ENCODE measurements at places on chromosomes 1 and 21. TPM values are rescaled to one million over a fixed set of nuclear protein-coding genes. Genes with fewer than 3 reads are reported as not detected.
A peak's percentile ranks its signal among the peaks of the same experiment; 100 is the strongest.

ELOA gene
- 66.3 TPM for total RNA-seq

FCGR3A gene
- not detected for total RNA-seq

LRRC41 gene
- total RNA-seq, result 79.1 TPM

CLDN17 gene
- not detected for total RNA-seq

DNA sequence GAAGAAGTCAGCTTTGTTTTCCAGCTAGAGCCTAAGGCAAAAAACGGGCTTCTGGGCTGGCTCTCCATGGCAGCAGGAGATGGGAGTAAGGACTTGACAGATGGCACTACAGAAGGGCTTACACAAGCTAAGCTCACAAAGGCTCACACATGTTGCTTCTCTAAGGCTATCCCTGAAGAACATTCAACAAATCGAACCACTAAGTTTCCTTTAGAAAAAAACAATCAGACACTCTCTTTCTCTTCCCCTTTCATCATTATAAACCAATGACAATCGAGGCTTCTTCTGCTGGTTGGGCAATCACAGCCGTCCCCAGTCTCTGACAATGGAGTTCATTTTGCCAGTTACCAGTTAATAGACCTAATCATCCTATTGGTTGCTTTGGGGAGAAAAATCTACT is 40.5 kb downstream of the TRIT1 start:
- H3K36me3 ChIP-seq, result peaks cover 85% of the 10 kb centered on the region
- peaks cover 17% of the 10 kb centered on the region for H3K4me1 ChIP-seq

GRCh38 chr1:93999840-94000415 is 90.7 kb upstream of the GCLM start:
- H3K36me3 ChIP-seq, result no peaks in the 10 kb centered on the region
- H3K27me3 ChIP-seq, result no peaks in the 10 kb centered on the region
- no peak for DNase-seq
- no peak overlapping the region for H3K4me3 ChIP-seq

- no peak overlapping the region for H3K27ac ChIP-seq
- no peaks in the 10 kb centered on the region for H3K4me1 ChIP-seq
- H3K36me3 ChIP-seq, result no peaks in the 10 kb centered on the region
- H3K27me3 ChIP-seq, result peaks cover 9% of the 10 kb centered on the region
Observed at GRCh38 chr21:30354308-30355005, 6.1 kb upstream of the KRTAP23-1 start.

GRCh38 chr1:183911285-183911684 is 106.4 kb downstream of the RGL1 start:
- H3K4me1 ChIP-seq, result peaks cover 42% of the 10 kb centered on the region
- peaks cover 85% of the 10 kb centered on the region for H3K36me3 ChIP-seq
- H3K27ac ChIP-seq, result peak overlapping the region; percentile 45
- no peak for DNase-seq
- no peaks in the 10 kb centered on the region for H3K27me3 ChIP-seq

DNA sequence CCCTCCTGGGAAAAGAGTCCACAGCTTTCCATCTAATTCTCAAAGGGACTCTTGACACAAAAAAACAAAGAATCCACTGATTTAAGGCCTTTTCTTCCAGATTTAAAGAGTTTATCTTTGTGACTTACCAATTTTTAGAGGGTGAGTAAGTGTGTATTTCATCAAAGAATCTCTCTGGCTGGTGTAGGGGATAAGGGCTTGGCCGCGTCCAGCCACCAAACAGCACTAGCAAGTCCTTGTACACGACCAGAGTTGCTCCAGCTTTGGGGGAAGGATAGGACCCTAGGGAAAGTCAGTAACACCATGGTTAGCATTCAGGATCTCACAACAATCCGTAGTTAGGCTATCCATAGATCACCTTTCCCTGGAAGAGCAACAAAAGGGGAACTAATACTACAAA is 19.5 kb upstream of the CPLANE2 start:
- H3K27ac ChIP-seq, result no peak overlapping the region
- H3K4me3 ChIP-seq, result no peak overlapping the region
- peaks cover 13% of the 10 kb centered on the region for H3K4me1 ChIP-seq
- peaks cover 13% of the 10 kb centered on the region for H3K36me3 ChIP-seq
- no peaks in the 10 kb centered on the region for H3K27me3 ChIP-seq

DNA sequence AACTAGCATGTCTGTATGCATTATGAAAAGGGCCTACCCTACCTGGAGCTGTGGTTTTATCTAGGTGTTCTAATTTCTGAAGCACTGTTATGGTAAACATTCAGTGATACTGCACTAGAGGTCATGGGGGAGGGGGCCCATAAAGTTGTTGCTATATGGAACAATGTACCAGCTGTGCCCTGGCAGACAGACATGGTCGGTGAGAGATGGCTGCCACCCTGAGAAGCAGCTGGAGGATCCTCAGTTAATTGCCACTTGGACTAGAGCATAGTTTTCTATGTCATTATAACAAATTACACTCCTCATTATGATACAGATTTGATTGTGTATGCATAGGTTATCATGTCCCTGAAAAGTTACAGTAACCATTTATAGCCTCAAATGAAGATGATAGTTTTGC is 45.4 kb downstream of the ILDR2 start:
- H3K27ac ChIP-seq, result no peak overlapping the region
- no peak for DNase-seq
- peaks cover 70% of the 10 kb centered on the region for H3K27me3 ChIP-seq
- H3K4me3 ChIP-seq, result no peak overlapping the region
- H3K36me3 ChIP-seq, result no peaks in the 10 kb centered on the region

- no peaks in the 10 kb centered on the region for H3K4me1 ChIP-seq
- H3K27me3 ChIP-seq, result no peaks in the 10 kb centered on the region
- H3K36me3 ChIP-seq, result no peaks in the 10 kb centered on the region
Observed at GRCh38 chr21:45299864-45300785, 12.4 kb upstream of the POFUT2 start.

DNA sequence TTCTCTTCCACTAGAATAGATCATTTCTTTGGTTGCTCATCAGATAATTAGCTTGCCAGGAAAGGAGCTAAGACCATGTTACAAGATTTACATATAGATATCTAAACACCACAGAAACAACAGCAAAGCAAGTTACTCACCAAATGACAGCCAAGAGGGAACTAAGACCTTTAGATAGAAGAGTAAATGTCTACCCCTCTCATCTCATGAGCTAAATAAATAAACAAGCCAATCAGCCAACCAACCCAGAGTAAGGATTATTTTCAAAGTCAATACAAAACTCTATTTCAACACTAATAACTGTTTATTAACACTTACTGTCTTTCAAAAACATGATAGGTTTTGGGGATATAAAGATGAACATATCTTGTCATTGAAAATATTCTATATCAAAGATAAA is 474.7 kb downstream of the LMO4 start:
- no peak overlapping the region for H3K4me3 ChIP-seq
- H3K4me1 ChIP-seq, result peaks cover 5% of the 10 kb centered on the region
- no peak overlapping the region for H3K27ac ChIP-seq
- H3K27me3 ChIP-seq, result no peaks in the 10 kb centered on the region
- H3K36me3 ChIP-seq, result no peaks in the 10 kb centered on the region
- no peak for DNase-seq

DNA sequence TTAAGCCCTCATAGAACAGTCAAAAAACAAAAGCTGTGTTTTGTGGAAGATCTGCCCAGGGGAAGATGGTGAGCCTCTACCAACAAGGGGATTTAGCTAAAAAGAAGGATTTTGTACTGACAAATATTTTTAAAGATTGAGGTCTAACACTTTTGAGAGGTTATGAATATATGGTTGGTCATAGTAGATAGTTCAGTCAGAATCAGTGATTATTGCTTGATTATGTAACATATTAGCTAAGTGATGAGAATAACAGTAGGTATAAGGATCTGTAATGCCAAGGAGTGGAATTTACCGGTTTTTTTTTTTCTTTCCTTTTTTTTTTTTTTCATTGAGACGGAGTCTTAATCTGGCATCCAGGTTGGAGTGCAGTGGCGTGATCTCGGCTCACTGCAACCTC is 79.0 kb downstream of the SASS6 start:
- peaks cover 24% of the 10 kb centered on the region for H3K4me1 ChIP-seq
- H3K27ac ChIP-seq, result no peak overlapping the region
- H3K36me3 ChIP-seq, result peaks cover 9% of the 10 kb centered on the region
- H3K4me3 ChIP-seq, result no peak overlapping the region
- H3K27me3 ChIP-seq, result no peaks in the 10 kb centered on the region
- no peak for DNase-seq

- peaks cover 3% of the 10 kb centered on the region for H3K4me1 ChIP-seq
- no peaks in the 10 kb centered on the region for H3K27me3 ChIP-seq
- H3K36me3 ChIP-seq, result no peaks in the 10 kb centered on the region
- no peak for DNase-seq
- H3K27ac ChIP-seq, result no peak overlapping the region
- no peak overlapping the region for H3K4me3 ChIP-seq
Observed at GRCh38 chr21:17191346-17191993, 321.4 kb upstream of the CXADR start.

GRCh38 chr1:25624156-25624555 is 7.6 kb downstream of the MAN1C1 start:
- H3K27ac ChIP-seq, result no peak overlapping the region
- H3K4me1 ChIP-seq, result no peaks in the 10 kb centered on the region
- H3K27me3 ChIP-seq, result peaks cover 32% of the 10 kb centered on the region
- no peak overlapping the region for H3K4me3 ChIP-seq
- DNase-seq, result no peak

GRCh38 chr1:222335586-222335985 is 212.3 kb downstream of the HHIPL2 start:
- no peaks in the 10 kb centered on the region for H3K4me1 ChIP-seq
- no peak overlapping the region for H3K4me3 ChIP-seq
- no peak for DNase-seq

DNA sequence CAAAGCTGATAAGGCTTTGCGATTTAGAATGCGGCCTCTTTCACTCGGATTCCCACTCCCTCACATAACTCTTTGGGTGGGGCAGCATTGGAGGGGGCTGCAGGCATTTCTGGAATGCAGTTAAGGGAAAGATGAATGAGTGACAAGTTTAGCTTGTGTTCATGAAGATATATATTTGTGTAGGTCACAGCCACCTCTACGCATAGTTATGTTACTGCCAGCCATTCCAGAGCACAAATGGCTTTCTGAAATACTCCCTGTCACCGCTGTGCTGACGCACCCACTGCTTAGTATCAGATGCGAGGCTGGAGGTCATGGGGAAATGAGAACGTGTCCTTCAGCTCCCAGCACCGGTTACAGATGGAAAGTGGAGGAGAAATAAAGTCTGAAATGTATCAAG is 54.1 kb upstream of the ATP1A1 start:
- H3K27me3 ChIP-seq, result no peaks in the 10 kb centered on the region
- no peak for DNase-seq
- peaks cover 7% of the 10 kb centered on the region for H3K4me1 ChIP-seq
- no peak overlapping the region for H3K27ac ChIP-seq

DNA sequence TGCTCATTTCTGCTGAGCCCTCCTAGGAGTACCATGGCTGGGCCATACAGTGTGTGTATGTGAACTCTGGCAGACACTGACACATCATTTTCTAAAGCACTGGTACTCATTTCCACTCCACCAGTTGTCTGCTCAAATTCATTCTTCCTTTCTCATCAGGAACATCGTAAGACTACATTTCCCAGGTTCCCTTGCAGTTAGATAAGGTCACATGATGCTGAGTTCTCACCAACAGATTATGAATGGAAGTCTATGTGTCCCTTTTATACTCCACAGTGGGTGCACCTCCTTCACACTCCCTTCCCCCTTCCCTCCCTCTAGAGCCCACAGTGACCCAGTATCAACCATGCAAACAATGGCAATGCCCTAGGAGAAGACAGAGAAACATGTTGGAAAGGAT is 38.3 kb upstream of the PAX7 start:
- no peaks in the 10 kb centered on the region for H3K4me1 ChIP-seq
- no peak overlapping the region for H3K27ac ChIP-seq
- no peak overlapping the region for H3K4me3 ChIP-seq
- H3K36me3 ChIP-seq, result no peaks in the 10 kb centered on the region

- H3K36me3 ChIP-seq, result no peaks in the 10 kb centered on the region
- DNase-seq, result peak; percentile 31
- H3K4me1 ChIP-seq, result peaks cover 18% of the 10 kb centered on the region
- peak overlapping the region; percentile 34 for H3K4me3 ChIP-seq
Observed at GRCh38 chr1:197917805-197918651, 856 bp downstream of the LHX9 start.
